ENCODE measurements at places on chromosomes 12 and 14.

- H3K36me3 ChIP-seq: peaks cover 71% of the 10 kb centered on the region
- DNase-seq: no peak
- H3K27ac ChIP-seq: no peak overlapping the region
- no peak overlapping the region for H3K4me3 ChIP-seq
- H3K4me1 ChIP-seq: peaks cover 9% of the 10 kb centered on the region
These were observed 10.4 kb downstream of the CCT2 start for GRCh38 chr12:69595689-69596088.

DNA sequence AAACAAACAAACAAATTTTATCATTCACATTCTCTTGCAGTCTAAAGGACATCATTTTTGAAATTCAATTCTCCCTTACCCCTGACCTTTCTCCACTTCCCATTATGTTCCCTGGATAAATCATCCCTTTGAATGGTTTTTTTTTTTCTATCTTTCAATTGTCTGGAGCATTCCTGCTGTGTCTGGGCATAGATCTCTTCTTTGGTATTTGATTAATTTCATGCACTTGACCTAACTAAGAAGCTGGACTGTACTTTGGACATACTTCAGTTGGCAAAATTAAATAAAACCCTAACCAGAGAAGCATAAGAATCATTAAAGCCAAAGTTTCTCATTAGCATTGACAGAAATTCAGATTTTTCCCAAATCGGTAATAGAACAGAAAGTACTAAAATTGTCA is 163.6 kb upstream of the BMP4 start:
- H3K27ac ChIP-seq: no peak overlapping the region
- no peaks in the 10 kb centered on the region for H3K36me3 ChIP-seq
- no peaks in the 10 kb centered on the region for H3K4me1 ChIP-seq
- H3K4me3 ChIP-seq: no peak overlapping the region
- DNase-seq: no peak

DNA sequence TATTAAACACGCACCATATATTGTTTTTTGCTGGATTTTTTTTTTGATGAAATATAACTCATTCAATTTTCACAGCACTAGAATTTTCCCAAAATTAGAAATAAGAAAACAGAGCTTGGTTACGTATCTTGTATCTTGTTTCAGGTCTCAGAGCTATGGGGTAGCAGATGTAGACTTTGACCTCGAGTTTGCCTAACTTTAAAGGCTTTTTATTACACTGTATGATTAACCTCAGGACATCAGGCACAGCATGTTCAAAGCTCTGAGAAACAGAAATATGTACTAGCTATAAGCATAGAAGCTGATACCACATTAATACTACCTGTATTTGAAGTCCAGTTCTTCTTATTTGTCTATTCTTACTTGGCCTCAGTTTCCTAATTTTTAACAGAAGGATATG is 171.9 kb upstream of the KITLG start:
- no peaks in the 10 kb centered on the region for H3K36me3 ChIP-seq
- no peak overlapping the region for H3K27ac ChIP-seq
- H3K27me3 ChIP-seq: no peaks in the 10 kb centered on the region

- no peak overlapping the region for H3K27ac ChIP-seq
- no peak for DNase-seq
- peaks cover 54% of the 10 kb centered on the region for H3K4me1 ChIP-seq
- no peak overlapping the region for H3K4me3 ChIP-seq
These were observed 28.1 kb downstream of the ETNK1 start for GRCh38 chr12:22653075-22653474.

GRCh38 chr14:76168531-76168930 is 16.8 kb downstream of the GPATCH2L start:
- no peak for DNase-seq
- H3K36me3 ChIP-seq: peaks cover 36% of the 10 kb centered on the region
- H3K27ac ChIP-seq: no peak overlapping the region

DNA sequence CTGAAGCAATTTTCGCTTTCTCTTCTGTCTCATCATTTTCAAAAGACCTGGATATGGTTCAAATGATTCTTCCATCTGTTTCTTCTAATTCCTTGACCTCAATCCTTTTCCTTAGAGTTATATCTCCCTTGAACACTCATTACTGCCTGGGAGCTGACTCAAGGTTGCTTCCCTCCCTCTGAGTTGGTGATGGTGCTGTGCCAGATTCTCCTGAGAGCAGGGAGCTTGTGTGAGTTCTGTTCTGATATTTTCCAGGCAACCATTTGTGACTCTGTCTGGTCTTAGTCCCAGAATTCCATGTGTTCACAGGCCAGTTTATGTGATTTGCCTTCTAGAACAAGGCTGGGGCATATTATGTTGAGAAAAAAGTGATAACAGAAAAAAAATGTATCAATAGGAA is 505.1 kb upstream of the SYT1 start:
- DNase-seq: no peak
- H3K36me3 ChIP-seq: no peaks in the 10 kb centered on the region
- H3K4me1 ChIP-seq: no peaks in the 10 kb centered on the region
- H3K4me3 ChIP-seq: no peak overlapping the region
- H3K27ac ChIP-seq: no peak overlapping the region

DNA sequence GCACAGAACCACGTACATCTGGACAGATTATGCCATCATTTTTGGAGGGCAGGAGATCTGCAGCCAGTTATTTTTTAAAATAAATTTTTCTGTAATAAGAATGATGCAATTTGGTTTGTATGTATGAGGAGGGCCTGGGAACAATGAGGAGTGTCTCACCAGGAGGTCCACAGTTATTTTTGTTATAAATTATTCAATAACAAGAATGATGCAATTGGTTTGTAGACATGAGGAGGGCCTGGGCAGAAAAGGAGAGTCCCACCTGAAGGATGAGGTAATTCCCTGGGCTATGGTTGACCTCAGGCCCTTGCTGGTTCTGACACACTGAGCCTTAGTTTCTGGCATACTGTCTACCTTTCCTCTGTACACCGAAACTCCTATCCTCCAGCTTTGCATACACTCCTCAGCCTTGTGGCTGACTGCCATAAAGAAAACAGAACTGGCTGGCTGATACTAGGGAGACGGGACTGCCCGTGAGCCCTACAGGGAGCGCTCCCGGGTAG is 9.0 kb upstream of the DCD start:
- H3K27ac ChIP-seq: no peak overlapping the region
- H3K4me3 ChIP-seq: no peak overlapping the region
- DNase-seq: no peak
- H3K4me1 ChIP-seq: no peaks in the 10 kb centered on the region

- peak within 1 kb of the TSS; percentile 82 for H3K4me3 ChIP-seq
- DNase-seq: peak; percentile 18
- no peak within 1 kb of the TSS for H3K27ac ChIP-seq
- peaks cover 5% of the 10 kb centered on the region for H3K4me1 ChIP-seq
- peaks cover 62% of the 10 kb centered on the region for H3K27me3 ChIP-seq
These were observed at the start of gene FGD4 for GRCh38 chr12:32399370-32400113. FGD4 (plus strand) TSS chr12:32399558.

- peaks cover 29% of the 10 kb centered on the region for H3K4me1 ChIP-seq
- no peak overlapping the region for H3K4me3 ChIP-seq
- peaks cover 14% of the 10 kb centered on the region for H3K36me3 ChIP-seq
- no peak for DNase-seq
These were observed 8.8 kb downstream of the LPCAT3 start for GRCh38 chr12:7009512-7009911.

DNA sequence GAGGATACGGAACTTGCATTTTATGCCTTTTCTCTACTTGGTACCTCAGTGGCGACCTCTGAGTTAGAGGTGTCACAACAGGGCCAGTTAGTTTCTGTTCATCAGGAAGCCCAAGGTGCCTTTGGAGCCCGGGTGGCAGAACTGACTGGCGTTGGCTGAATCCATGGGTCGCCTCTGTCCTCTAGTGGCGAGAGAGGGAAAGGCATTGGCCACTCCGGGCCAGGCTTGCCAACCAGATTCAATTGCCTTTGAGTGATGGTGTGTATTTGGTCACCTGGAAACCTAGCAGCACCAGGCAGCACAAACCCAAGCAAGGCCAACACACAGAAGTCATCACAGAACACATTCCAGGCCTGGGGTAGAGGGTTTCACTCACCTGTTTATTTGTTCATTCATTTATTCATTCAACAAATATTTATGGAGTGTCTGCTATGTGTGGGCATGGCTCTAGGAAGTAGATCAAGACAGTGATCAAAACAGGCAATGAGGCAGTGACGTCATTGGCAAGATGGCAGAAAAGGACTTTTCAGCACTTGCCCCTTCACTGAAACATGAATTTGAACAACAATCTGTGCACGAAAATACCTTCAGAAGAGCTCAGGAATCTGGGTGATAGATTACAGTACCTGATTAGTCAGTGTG is 40.5 kb upstream of the KCNA5 start:
- H3K36me3 ChIP-seq: no peaks in the 10 kb centered on the region
- no peak overlapping the region for H3K27ac ChIP-seq
- DNase-seq: no peak
- peaks cover 20% of the 10 kb centered on the region for H3K27me3 ChIP-seq
- no peak overlapping the region for H3K4me3 ChIP-seq
- H3K4me1 ChIP-seq: no peaks in the 10 kb centered on the region

GRCh38 chr12:71135812-71136176 is 22.0 kb downstream of the TSPAN8 start:
- H3K36me3 ChIP-seq: no peaks in the 10 kb centered on the region
- no peaks in the 10 kb centered on the region for H3K27me3 ChIP-seq
- no peaks in the 10 kb centered on the region for H3K4me1 ChIP-seq
- no peak overlapping the region for H3K27ac ChIP-seq
- no peak for DNase-seq

GRCh38 chr12:108696111-108696995 is 35.0 kb downstream of the CORO1C start:
- peaks cover 15% of the 10 kb centered on the region for H3K4me1 ChIP-seq
- no peaks in the 10 kb centered on the region for H3K36me3 ChIP-seq
- no peak for DNase-seq
- no peak overlapping the region for H3K27ac ChIP-seq
- H3K27me3 ChIP-seq: no peaks in the 10 kb centered on the region

DNA sequence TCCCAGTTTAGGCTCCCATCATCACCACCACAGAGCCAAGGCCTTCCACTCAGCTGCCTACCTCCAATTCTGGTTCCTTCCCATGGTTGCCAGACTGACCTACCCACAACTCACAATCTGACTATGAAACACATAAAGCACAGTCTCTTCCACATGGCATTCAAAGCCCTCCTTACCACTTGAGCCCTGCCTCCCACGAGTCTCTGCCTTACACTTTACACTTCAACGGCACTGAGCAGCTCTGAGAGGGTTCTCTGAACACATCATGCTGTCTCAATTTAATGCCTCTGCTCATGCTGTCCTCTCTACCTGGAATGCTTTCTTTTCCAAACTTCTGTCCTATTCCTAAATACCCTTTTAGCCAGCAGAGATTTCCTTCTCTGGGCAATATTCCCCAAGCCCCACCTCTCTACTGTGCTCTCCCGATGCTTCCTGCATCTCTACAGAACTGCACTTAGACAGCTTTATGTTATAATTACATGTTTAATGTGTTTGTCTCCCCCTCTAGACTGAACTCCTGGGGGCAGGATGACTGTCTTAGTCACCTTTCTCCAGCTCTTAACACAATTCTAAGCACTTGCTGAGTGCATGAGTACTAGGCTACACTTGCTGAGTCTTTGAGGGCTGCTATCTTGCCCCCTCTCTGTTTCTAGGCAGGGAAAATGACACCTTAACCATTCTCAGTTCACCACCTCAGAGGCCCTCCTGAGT is 23.5 kb downstream of the FMNL3 start:
- H3K4me3 ChIP-seq: no peak overlapping the region
- H3K27ac ChIP-seq: peak overlapping the region; percentile 47
- peaks cover 9% of the 10 kb centered on the region for H3K36me3 ChIP-seq
- no peaks in the 10 kb centered on the region for H3K27me3 ChIP-seq
- no peak for DNase-seq
- H3K4me1 ChIP-seq: peaks cover 54% of the 10 kb centered on the region

- no peak overlapping the region for H3K27ac ChIP-seq
- peak overlapping the region; percentile 7 for H3K4me3 ChIP-seq
- H3K4me1 ChIP-seq: no peaks in the 10 kb centered on the region
- H3K36me3 ChIP-seq: peaks cover 1% of the 10 kb centered on the region
These were observed 46.2 kb upstream of the RIMBP2 start for GRCh38 chr12:130762319-130762675.

GRCh38 chr14:95635051-95635450 is 51.2 kb upstream of the TCL1B start:
- no peak overlapping the region for H3K4me3 ChIP-seq
- H3K36me3 ChIP-seq: no peaks in the 10 kb centered on the region
- H3K27me3 ChIP-seq: peaks cover 77% of the 10 kb centered on the region
- H3K27ac ChIP-seq: no peak overlapping the region

GRCh38 chr12:1350934-1351240 is 243.5 kb downstream of the FBXL14 start:
- H3K27ac ChIP-seq: no peak overlapping the region
- peaks cover 1% of the 10 kb centered on the region for H3K36me3 ChIP-seq
- no peak overlapping the region for H3K4me3 ChIP-seq
- DNase-seq: no peak
- no peaks in the 10 kb centered on the region for H3K27me3 ChIP-seq

Data from central memory CD8-positive, alpha-beta T cell (primary cell).